NCI-H2081 treated with DMSO at 0.1 percent for 48 hours (cell line): ENCODE measurements at places on chromosomes 5 and 9.

GRCh38 chr5:62650197-62650596, 71.6 kb downstream of the LRRC70 start:
- DNase-seq, result no peak

DNA sequence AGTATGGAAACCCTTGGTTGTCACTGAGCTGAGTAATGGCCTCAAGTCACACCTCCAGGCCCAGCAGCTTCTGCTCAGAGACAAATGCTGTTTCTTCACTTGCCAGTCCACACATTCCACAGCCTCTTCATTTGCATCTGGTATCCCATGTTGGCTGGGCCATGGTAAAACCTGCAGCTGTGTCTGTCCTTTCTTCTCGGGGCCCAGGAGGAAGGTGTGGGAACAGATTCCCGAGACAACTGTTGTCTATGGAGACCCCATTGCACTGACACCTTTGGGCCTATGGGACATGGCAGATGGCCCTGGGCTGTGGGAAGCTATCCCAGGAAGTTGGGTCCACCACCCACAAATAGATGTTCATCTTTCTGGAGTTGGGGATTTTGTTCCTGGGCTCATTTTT, 85.1 kb downstream of the MACROH2A1 start:
- DNase-seq, result no peak

- DNase-seq, result no peak
Observed at GRCh38 chr5:2921176-2921575, 169.7 kb upstream of the IRX2 start.

DNA sequence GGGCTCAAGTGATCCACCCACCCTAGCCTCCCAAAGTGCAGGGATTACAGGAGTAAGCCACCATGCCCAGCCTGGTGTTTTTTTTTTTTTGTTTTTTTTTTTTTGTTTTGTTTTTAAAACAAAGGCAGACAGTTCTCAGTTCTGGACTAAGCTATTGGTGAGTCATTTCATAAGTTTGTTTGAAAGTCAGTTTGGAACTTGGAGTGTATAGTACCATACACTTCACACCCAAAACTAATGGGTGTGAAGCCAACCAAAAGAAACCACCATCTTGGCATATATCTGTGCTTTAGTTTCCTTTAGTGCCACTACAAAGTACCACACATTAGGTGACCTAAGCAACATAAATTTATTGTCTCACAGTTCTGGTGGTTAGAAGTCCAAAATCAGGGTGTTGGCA, 13.4 kb downstream of the MAST4 start:
- DNase-seq, result no peak

DNA sequence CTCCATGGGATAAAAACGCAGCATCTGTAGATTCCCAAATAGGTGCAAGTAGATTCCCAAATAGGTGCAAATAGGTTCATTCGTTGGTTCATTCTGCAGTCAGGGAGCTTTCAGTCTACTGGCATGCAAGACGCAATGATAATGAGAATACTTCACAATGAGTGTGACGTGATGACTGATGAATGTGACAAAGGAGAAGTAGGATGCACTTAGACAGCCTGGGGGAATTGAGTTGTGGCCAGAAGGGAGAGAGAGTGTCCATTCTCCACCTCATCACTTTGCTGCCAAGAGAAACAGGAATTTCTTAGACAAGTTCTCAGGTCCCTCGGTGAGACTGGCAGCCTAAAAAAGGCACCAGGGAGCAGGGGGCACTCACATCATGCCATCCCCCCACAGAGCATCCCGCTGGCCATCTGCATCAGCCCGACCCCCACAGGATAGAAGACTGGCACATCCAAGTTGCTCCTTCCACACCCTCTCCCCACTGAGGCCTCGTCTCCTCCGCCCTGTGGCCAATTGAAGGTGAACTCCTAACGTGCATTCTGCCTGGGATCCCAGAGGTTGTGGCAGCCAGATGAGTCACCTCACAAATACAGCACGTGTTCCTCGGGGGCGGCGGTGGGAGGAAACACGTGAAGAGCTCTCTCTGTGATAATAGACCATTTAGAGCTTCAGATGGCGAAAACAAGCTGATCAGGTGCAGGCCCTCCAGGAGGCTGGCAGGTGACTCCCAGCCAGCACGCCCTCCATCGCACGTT, 19.9 kb upstream of the KCNIP1 start:
- DNase-seq, result no peak

DNA sequence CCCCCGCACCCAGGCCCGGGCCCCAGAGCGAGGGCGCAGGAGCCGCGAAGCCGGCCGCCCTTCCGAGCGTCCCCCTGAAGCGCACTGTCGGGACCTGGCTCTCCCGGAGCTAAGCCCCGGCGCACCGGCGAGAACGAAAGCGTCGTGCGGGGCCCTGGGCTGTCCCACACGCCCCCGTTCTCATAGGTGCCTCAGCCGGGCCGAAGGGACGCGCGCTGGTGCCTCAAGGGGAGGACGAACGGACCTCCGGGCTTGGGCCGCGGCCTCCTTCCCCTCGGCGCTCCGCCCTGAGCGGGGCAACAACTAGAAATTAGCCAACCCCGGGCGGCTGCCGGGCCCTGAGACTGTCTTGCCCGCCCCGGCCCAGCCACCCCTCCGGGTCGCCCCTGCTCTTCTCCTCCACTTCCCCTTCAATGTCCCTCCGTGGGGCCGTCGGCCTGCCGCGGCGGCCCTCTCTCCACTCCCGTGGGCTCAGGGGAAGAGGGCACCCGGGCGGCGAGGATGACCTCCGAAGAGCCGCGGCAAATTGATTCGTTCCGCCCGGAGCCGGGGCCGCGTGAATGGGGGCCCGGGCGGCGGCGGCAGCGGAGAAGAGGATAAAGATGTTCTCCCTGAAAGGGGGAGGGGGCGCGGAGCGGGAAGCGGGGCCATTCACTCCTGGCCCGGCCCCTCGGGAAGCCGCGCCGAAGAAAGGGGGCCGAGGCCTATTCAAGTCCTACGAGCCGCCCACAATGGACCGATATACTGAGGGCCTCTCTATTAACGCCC, 3.5 kb upstream of the PRDM12 start:
- no peak for DNase-seq

DNA sequence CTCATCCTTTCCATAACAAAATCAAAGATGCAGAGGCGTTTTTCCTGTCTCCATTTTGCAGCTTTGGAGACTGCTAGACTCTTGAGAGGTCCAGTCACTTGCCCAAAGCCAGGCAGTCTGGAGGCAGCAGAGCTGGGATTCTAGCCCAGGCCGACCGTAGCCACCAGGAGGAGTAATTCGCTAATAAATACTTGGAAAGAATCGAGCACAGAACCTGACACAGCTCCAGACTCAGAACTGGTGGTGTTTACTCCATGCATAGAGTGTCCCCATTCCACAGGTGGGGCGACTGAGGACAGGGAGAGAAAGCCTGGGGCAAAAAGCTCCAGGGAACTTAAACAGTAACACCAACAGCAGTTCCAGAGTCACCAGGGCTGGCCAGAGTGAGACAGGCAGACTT, 10.7 kb upstream of the CERCAM start:
- DNase-seq, result no peak

DNA sequence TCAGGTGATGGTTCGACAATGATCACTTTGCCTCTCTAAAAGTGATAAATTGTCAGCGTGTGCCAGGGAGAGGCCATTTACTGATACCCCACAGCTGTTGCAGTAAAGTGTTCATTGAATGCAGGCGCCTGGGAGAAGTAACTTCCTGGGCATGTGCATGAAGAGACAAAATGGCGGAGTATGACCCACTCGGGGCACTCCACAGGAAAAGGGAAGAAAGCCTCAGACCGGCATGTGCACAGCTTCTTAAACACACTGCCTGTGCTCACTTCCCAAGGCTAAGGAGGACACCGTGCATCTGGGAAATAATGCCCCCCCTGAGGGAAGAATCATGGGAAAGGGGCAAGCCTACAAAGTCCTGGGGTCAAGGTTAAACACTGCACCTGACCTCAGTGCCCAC, 329.5 kb downstream of the ICE1 start:
- DNase-seq, result peak; percentile 85

DNA sequence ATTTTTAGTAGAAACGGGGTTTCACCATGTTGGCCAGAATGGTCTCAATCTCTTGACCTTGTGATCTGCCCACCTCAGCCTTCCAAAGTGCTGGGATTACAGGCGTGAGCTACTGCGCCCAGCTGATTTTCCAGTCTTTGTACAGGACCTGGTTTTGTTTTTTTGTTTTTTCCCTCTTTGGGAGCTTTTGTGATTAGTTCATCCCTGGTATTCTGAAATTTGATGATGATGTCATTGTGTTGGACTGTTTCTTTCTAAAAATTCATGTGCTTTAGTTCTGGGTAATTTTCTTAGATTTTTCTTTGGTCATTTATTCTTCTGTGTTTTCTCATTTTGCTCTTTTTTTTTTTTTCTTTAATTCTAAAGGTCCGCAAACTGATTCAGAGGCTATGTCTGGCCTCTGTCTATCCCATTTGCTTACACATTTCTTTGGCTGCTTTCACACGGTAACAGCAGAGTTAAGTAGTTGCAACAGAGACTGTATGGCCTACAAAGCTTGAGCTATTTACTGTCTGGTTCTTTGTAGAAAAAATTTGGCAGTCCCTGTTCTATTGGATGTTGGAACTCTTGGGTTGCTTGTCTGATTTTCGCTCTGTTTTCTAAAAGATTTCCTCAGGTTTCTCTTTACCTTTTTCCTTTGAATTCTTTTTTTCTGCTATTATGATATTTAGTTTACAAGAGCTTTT, 24.8 kb downstream of the STX17 start:
- DNase-seq, result no peak

GRCh38 chr9:70477146-70477745, 62.8 kb upstream of the KLF9 start:
- DNase-seq, result no peak

DNA sequence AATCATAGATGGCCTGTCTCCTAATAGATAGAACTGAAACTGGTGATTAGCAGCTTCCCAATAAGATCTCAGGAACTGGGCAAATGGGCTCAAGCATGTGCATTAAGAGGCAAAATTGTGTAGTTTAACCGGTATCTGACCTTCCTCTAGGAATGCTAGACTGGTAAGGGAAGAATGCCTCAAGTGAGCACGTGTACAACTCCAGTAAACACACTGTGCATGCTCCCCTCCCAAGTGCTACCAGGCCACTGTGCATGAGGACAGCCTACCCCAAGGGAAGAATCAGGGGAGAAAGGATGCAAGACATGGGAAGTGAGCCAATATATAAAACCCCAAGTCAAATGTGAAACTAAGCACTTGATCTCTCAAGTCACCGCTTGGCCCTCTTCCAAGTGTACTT, 1157.4 kb upstream of the CDH18 start:
- DNase-seq, result no peak
